ENCODE measurements at places on chromosomes 6 and 20.

- no peak for DNase-seq
These were observed 98.5 kb downstream of the HIVEP2 start for GRCh38 chr6:142846459-142846831.

- no peak for DNase-seq
These were observed 143.6 kb upstream of the TNFAIP3 start for GRCh38 chr6:137723273-137724017.

DNA sequence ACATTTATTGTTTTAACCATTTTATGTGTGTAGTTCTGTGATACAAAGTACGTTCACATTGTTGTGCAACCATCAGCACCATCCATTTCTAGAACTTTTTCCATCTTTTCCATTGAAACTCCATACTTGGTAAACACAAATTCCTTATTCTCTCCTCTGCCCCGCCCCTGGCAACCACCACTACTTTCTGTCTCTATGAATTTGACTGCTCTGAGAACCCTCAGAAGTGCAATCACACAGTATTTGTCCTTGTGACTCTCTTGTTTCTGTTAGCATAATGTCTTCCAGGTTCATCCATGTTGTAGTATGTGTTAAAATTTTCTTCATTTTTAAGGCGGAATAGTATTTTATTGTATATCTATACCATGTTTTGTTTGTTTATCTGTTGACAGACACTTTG is 56.9 kb downstream of the DHX35 start:
- no peak for DNase-seq

- no peak for DNase-seq
These were observed 95.2 kb downstream of the PLCB1 start for GRCh38 chr20:8227293-8227692.

DNA sequence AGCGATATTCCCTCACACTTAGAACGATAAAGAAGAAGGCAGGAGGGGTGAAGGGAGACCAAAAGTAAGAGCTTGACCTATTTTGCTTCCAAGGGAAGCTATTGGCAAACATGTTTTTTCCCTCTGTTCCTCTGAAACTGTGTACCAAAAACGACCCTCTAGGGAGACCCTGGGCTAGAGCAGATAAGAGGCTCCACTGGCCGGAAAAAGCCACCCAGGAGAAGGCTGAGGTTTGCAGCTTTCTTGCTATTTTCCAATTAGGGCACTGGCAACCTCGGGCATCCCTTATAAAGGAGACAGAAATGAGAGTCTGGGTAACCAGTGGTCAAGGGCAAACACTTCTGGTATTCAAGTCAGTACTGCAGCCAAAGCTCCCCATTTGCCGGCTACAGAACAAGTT is 168.0 kb downstream of the KIF16B start:
- DNase-seq: no peak

DNA sequence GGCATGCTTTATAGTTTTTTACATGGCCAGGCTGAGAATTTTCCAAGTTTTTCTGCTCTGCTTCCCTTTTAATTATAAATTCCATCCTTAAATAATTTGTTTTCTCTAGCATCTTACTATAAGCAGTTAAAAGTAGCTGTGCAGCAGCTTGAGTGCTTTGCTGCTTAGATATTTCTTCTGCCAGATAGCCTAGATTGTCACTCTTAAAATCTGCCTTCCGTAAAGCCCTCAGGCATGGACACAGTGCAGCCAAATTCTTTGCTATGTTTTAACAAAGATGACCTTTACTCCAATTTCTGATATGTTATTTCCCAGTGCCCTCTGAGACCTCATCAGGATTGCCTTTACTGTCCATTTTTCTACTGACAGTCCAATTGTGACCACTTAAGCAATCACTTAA is 92.6 kb upstream of the SGK1 start:
- DNase-seq: no peak

DNA sequence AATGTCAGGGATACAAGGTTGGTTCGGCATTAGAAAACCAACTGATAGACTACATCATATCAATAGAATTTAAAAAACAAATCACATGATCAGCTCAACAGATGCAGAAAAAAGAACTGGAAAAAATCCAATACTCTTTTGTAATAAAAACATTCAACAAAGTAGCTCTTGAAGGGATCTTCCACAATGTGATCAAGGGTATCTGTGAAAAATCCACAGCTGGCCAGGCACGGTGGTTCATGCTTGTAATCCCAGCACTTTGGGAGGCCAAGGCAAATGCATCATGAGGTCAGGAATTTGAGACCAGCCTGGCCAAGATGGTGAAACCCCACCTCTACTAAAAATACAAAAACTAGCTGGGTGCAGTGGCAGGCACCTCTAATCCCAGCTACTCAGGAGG is 63.1 kb downstream of the ASCC3 start:
- DNase-seq: no peak

DNA sequence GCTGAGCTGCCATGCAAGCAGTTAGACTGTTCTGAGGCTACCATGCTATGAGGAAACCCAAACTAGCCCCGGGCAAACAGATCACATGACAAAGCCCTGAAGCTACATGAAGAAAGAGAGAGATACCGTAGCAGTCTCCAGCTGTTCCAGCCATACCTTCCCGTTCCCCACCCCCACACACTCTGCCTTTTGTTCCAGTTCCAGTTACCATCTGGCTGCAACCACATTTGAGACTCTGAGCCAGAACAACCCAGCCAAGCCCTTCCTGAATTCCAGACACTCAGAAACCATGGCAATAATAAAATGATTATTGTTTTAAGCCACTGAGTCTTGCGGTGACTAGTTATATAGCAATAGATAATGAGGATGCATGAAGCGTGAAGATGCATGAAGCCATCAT is 28.3 kb downstream of the RIN2 start:
- DNase-seq: no peak

DNA sequence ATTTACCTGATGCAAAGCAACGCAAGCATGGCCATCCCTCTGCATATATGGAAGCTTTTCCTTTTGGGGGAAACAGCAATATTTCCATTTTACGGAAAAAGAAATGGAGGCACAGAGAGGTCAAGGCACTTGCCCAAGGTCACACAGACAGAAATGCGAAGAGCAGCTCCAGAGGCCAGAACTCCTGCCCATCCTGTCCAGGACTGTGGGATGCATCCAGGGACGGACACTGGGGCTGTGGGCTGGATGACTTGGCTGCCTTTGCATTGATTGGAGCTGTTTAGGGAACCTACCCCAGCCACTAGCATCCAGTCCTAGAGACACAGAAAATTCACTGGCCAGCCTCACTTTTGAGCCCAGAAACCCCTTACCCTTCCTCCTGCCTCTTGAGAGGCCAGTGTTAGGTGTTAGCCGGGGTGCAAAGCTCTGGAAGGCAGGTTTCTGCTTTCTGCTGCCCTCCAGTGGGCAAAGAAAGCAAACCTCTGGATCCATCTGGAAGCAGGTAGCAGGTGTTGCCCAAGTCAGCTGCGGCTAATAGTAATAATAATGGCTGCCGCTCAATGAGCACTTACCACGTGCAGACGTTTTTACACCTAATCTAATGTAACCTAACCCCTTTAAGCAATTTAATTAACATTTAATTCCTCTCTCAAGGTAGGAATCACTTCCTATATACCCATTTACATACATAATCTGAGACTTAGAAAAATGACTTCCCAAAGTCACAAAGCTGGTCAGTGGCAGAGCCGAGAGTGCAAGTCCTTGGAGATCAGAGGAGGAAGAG is 31.7 kb upstream of the CCN5 start:
- peak; percentile 39 for DNase-seq

DNA sequence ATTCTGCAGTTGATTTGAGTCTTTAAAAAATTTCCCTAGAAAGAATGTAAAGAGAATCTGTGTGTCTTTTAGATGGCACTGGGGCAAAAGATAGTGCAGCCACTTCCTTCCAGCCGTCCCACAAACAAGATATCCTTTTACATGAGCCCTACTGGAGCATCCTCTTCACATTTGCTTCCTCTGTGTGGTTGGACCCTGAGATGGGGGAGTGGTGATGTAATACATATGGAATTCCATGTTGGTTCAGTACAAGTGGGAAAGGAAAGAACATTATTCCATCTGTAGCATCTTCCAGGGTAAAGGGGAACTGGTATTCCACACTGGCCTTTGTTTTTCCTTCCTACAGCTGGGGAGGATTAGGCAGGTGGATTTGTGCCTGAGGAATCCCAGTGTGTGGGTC is 78.9 kb upstream of the ISM1 start:
- no peak for DNase-seq

GRCh38 chr20:64090165-64090564 is 6.0 kb upstream of the LKAAEAR1 start:
- DNase-seq: no peak

DNA sequence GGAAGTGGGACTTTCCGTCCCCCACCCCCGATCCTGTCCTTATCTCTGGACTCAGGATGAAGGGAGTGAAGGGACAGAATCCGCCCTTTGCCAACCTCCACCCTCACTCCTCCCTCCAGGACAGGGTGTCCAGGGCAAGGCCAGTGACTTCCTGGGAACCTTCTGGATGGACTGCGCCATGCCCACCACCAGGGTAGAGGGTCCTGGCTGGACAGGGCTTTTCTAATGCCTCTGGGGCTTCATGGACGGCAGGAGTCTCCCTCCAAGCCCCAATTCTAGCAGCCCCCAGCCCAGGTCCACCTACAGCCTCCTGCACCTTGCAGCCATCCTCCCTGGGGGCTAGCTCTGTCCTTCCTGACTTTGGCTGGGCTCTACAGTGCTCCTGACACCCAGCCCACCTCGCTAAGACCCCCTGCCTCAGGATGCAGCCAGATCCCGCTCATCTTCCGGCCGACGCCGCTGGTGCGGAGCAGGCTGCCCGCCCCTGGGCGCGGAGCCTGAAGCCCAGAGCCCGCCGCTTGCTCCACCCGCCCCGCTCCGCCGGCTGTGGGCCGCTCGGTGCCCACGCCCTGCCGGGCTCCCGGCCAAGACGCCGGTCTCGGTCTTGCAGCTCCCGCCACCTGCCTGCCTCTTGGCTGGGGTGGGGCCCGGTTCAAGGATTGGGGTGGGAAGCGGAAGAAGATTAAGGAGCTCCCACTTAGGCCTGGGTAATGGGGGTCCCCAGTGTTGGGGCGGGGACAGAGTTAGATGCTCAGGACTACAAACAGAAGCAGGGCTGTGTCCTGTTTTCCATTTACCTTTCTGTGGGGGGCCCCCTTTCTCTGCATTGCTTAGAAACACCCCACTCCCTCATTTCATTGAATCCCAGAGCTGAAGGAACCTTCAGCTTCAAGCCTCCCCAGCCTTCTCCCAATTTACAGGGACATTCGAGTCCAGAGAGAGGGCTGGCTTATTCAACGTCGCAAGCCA is 72.8 kb downstream of the MDGA1 start:
- DNase-seq: peak; percentile 24

GRCh38 chr20:13059398-13060136 is 50.8 kb downstream of the SPTLC3 start:
- no peak for DNase-seq

GRCh38 chr6:55153284-55153683 is 21.0 kb upstream of the HCRTR2 start:
- no peak for DNase-seq

DNA sequence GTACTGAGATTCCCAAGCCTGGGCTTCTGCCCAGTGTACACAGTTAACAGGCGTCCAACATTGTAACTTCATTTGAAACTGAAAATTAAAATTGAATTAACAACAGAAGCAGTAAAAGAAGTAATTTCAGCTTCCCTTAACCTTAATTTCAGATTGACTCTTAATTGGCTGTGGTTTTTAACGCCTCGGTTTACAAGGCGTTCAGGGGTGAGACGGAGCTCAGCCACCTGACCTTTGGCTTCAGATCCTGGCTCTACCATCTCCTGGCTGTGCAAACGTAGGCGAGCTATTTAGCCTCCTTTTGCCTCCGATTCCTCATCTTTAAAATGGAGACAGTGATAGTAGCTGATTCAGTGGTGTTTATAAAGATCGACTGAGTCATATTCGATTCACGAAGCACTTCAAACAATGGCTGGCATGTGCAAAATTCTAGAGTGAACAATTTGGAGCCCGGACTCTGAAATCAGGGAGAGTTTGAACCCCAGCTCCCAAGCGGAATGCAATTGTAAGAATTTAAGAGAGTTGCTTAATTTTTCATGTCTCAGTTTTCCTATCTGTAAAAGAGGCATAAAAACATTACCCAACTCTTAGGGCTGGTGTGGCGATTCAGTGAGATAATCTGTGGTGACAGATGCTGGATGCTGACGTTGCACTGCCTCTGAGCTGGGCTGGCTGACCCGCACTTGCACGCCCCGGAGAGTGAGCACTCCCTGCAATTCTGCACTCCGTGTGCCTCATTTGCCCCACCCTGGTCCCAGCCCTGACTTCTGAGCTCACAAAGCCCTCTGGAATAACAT is 23.5 kb upstream of the OCSTAMP start:
- DNase-seq: no peak

DNA sequence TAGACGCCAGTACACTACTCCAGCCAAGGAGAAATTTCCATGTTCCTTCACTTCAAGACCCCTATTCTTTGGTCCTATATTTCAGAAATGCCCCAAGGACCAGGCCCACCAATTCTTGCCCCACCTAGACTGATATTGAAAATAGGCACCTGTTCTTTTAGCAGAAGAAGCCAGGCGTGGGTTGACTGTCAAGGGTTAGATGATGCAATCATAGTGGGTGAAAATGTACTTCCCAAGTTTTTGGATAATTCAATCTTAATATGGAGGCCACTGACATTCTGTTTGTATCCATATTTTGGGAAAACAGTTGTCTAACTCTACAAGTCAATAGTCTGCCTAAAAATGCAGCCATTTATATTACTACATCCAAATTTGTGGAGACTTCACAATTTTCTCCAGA is 21.0 kb upstream of the SNAP91 start:
- no peak for DNase-seq

DNA sequence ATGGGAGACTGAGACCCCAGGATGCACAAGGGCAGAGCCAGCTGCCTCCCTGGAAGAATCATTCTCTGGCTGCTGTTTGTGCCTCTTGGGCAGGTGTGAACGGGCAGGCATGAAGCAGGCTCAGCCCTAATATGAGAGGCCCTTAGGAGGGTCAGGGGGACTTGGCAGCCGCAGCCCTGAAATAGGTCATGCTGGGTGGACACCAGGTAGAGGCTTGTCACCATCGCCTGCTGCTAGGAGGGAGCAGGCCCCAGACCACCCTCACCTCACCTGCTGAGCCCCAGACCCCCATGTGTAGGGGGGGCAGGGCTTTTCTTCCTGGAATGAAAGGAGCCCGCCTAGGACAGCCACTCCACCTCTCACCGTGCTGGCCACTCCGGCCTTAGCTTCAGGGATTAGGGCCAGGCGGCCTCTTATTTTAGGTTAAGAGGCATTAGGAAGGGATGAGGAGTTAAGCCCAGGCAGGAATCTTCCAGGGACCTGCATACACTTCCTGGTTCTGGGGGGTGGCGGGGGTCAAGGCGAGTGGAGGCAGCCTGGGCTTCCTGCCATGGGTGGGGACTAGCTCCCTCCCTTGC is 92.4 kb downstream of the ASXL1 start:
- DNase-seq: no peak

- no peak for DNase-seq
These were observed 33.3 kb upstream of the RSPO3 start for GRCh38 chr6:127085181-127085580.

GRCh38 chr20:21048841-21049273 is 57.3 kb downstream of the LINC00237 start:
- DNase-seq: peak; percentile 54

- DNase-seq: no peak
These were observed 324 bp downstream of the JPH2 start for GRCh38 chr20:44186674-44187053.
